ENCODE measurements at places on chromosomes 7 and 10. TPM values are rescaled to one million over a fixed set of nuclear protein-coding genes. Genes with fewer than 3 reads are reported as not detected.
A peak's percentile ranks its signal among the peaks of the same experiment; 100 is the strongest.

- no peak for DNase-seq
These were observed 225.6 kb upstream of the IGFBP3 start for GRCh38 chr7:46146454-46147255.

DNA sequence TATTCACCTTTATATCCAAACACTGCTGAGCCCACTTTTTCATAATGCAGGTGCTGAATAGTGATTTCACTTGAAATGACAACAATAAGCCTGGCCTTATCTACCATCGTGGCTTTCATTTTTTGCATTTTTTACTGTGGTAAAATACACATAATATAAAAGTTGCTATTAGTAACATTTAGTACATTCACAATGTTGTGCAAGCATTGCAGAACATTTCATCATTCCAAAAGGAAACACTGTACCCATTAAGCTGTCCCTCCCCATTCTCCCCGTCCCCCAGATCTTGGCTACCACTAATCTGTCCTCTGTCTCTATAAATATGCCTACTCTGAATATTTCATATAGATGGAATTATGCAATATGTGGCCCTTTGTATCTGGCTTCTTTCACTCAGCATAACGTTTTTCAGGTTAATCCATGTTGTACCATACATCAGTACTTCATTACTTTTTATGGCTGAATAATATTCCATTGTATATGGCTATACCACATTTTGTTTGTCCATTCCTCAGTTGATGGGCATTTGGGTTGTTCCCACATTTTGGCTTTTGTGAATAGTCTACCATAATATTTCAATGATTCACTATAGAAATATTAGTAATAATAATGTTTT is 68.5 kb upstream of the ARID5B start:
- no peak for DNase-seq

DNA sequence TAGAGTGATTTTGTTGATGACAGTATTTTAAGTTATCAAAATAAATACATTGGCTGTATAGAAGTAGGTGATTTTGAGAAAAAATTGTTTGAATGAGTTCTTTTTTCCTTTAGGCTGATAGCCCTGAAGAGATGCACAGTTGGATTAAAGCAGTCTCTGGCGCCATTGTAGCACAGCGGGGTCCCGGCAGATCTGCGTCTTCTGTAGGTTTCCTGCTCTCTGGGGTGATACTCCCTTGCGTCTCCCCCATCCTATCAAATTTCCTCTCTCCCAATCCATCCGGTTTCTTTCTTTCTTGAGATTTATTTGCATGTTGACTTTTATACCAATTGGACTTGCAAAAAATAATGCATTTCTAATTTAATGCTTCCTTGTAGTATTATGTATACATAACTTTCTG is 27.6 kb upstream of the ARMS2 start:
- no peak for DNase-seq

The LRRC4 gene
- total RNA-seq, result 0.42 TPM

- DNase-seq, result no peak
These were observed 18.1 kb upstream of the OIT3 start for GRCh38 chr10:72875250-72876055.

DNA sequence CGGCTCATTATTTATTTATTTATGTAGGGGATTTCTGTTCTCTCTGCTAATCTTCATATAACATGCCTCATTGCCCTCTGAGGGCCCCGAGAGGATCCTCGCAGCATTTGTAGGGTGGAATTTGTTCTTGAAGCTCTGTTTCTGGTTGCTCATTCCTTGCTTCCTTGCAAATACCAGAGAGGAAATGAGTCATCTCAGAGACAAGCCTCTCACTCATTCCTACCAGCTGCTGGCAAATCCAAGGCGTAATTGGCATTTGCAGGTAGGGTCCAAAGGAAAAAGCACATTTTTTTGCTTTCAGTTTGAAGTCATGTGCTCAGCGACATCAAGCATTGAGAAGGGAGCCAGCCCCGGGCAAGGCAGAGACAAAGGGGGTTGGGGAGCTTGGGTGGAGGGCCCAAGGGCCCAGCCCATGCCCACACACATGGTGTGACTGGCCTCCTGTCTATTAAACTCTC is 501.6 kb downstream of the GALNT17 start:
- DNase-seq, result no peak

DNA sequence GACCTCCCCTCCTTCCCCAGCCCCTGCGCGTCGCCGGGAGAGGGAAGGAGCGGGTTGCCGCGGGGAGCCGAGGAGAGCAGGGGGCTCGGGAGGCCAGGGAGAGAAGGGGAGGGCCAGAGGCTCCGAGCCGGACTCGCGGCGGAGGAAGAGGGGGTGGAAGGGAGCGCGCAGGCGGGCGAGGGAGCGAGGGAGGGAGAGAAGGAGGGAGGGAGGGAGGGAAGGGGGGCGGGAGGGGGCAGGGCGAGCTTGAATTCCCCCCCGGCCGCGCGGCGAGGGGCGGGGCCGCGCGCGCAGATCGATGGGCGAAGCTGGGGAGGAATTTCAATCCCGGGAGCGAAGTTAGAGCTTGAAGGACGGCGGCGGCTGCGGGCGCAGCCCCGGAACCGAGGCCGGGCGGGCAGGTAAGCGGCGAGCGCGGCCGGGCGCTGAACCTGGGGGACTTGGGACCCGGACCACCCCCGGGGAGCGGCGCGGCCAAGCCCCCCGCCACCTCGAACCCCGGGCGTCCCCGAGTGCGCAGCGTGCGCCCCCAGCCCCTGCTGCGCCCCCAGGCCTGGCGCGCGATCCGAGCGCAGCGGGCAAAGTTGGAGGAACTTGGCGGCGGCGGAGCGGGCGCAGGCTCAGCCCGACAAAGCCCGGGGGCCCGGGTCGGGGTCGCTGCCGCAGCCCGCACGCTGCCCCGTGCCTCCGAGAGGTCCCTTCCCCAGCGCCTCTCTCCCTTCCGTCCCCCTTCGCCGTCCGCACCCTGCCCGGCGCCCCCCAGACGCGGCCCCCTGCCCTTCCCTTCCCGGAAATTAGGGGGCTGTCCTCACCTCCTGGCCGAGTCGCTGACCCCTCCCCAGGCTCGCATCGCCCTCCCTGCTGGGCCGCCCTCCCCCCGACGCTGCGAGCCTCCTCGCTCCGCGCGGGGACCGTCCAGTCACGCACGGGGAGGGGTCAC is at the start of gene ELFN1:
ELFN1 (plus strand) TSS at position 324 of the 940 bp plus-strand sequence. CDS start 74,320 bp downstream, outside the sequence.
- peak; percentile 14 for DNase-seq

- DNase-seq, result no peak
These were observed 5.0 kb upstream of the ATP6V0E2 start for GRCh38 chr7:149868623-149869290.

GRCh38 chr10:130757821-130758489 is 553.6 kb downstream of the TCERG1L start:
- no peak for DNase-seq

Measured in pancreas (tissue), 10 donors.